ENCODE measurements at places on chromosomes 5 and 9. TPM values are rescaled to one million over a fixed set of nuclear protein-coding genes. Genes with fewer than 3 reads are reported as not detected.
A peak's percentile ranks its signal among the peaks of the same experiment; 100 is the strongest.

The SHISAL2B gene
- not detected for total RNA-seq

DNA sequence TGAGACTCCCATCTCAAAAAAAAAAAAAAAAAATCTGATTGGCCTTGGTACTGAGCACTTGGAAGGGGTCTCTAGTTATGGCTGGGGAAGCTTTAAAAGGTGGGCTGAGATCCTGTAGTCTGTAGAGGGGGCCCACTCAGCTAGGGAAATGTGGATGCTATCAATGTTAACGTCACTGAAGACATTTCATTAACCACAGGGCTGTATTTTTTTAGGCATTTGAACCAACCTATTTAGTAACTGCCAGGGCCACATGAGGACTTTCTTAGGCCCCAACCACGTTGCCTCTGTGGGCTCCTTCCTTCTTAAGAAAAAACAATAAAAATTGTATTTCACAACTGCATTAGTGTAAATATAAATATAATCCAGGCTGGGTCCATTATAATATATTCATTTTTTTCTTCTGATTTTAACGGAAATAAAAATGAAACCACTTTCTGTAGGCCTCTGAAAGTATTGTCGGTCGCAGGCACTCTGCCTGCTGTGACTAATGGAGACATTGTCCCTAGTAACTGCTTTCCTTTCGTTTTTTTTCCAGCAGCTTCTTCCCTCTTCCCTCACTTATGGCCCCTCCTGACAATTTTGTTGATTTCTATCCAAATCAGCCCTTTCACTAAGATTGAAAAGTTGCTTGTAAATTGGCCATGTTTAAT, 71.6 kb downstream of the GCNT1 start:
- no peak for DNase-seq

DNA sequence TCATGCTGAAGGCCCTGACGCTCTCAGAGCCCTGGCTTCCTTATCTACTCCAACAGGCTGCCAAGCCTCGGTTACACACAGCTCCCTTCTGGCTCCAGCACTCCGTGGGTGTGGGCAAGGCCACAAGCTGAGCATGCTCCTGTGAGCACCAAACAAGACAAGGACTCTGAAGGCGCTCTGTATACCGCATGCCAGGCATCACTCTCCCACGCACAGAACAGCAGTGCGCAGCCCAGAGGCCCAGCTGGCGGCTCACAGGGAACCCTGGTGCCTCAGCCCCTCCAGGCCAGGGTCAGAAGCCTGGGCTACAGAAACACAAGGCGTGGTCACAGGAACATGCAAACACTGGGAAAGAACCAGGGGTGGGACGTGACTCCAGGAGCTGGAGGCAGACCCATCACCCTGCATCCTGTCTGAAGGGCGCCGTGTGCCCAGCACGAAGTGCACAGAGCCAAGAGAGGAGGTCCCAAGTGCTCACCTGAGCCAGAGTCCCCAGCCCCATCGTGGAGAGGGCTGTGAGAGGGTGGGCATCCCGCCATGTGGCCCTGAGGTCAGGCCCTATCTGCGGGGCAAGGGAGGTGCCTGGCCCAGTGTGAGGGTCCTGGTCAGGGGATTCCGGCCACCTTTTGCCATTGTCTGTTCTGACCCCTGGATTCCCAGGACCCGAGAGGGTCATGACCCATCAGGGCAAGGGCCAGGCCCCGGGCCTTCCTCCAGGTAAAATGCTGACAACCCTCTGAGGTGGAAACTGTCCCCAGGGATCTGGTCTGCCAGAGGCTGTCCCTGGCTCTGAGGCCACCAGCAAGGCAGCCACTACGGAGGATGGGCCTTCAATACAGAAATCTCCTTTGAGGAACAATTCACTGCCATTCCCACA, 54.7 kb downstream of the COL23A1 start:
- peak; percentile 39 for DNase-seq

DNA sequence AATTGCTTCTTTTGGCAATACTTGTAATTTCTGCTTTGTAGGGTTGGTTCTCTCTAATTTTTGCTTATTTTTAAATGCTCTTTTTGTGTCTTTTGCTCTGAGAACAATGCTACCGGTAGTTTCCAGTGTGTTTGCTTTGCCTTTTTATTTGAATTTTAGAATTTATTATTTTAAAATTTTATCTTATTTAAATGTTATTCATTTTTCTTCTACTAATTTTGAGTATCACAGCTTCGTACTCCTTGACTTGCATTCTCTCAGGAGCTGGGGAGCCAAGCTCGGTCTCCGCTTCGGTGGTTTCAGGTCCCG, 45.9 kb downstream of the ANXA2R start:
- no peak for DNase-seq

GRCh38 chr5:153835891-153836515, 202.7 kb downstream of the FAM114A2 start:
- DNase-seq: no peak
